ENCODE measurements at places on chromosomes 12 and 14.

DNA sequence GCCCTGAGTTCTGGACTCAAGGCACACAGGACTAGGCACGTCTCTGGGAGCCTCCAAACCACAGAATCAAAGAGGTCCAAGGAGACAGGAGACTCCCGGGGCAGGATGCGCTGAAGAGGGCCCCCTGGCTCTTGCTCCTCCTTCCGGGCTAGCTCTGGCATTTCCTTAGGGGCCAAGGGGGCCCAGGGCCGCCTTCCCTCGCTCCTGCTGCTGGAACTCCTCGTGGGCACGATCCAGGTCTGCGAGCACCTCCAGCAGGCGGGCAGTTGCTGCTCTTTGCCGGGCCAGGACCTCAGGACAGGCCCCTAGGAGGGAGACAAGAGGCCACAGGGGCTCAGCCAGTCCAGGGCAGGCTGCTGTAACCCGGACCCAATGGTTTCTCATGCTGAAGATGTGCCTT is 35.8 kb downstream of the RASAL1 start:
- DNase-seq = peak; percentile 21

DNA sequence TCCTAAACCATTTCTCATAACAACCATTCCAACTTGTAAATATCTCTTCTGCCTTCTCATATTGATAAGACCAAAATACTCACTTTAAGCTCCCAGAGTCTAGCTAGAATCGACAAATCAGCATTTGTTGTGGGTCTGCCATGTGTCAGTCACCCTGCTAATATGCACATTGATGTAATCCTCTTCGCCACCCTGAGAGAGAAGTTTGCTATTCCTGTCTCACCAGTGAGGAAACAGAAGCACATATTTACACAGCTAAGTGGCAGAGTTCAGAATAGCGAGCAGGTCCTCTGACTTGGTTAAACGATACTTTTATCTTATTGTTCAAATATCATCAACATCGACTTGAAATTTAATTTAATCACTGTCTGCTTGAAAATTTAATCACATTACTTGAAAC is 142.1 kb downstream of the ANO4 start:
- no peak for DNase-seq

DNA sequence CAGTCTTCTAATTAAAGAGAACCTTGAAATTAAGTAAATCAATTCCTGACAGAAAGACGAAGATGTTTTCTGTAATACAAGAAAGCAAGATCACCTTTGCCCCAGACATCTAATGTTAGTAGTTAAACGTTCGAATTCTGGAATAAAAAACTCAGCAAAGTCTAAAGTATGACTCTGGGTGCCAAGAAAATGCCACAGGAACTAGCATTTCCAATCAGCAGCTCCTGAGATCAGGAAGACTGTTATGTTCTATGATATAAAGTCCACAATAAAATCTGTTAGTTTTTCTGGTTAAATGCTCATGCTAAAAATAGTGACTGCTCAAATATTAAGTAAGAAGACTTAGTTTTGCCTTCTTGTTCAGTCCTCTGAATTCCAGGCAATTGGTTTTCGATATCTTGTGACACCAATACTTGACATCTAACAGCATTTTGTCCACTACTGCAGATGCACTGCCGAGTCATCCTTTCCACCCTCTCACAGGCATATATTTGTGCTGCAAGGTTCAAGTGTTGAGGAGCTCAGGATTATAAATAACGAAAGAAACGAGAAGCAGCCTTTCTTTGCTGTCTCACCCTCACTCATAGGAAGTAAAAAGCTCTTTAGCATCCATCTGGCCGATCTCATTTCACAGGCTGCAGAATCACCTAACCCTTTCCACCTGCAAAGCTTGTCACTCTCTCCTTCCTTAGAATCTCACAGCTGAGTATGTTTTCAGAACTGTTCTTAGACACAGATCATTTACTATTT is 32.0 kb downstream of the SSH1 start:
- no peak for DNase-seq

DNA sequence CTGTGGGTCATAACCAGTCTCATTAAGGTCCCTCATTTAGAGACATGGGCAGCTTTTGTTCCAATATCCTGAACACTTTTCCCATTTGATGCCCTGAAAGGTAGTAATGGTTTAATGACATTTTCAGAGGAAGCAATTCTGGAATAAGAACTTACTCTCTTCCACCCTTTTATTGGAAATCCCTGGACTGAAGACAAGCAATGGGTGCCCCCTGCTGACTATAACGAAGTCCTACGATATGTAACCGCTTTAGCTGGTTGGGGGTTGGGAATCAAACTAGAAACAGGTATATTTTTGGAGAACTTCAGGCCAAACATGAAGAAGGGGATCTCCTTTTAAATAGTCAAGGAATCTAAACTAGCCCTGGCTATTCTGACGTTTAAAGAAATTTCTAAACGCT is 20.5 kb downstream of the SARNP start:
- DNase-seq = no peak

DNA sequence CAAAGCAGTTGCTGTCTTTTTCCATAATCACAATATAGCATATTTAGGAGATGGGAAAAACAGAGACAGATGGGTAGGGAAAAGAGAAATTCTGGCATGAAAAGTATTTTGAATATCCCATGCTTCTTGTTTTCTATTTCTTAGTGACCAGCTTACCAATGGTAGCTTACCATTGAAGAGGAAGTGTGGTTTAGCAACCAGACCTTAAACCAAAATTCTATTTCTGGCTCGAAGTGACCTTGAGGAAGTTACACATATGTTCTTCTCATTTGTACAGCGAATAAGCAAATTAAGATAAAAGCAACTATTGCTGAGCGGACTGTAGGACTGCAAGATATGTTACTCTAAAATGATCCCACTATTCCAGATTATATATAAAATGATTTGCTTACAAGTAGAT is 82.9 kb downstream of the FGD4 start:
- no peak for DNase-seq

DNA sequence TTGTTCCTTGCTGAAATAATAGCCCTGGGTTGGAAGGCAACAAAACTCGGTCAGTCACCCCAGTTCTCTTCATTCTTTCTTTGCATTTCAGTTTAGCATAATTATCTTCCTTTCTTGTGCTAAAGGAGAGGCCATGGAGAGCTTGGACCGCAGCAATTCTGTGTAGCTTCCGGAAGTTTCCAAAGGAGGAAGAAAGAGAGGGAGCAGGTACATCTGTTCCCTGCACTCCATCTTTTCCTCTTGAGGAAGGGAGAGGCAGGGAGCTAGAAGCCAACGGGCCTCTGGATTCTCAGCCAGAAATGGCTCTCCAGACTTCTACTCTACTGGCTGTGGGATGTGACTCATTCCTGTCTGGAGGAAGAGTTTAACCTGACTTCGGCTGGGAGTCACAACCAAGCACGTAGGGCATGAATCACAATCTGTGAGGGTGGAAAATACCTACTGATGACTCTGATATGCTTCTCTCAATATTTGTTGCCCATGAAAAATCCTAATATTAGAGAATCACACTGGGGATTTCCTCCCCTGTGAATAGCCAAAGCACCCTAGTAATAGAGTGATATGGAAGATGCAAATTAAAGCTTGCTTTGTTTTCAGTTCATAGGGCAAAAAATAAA is 17.0 kb downstream of the ANO6 start:
- DNase-seq = no peak

GRCh38 chr14:49173765-49174373 is 412.3 kb downstream of the RPS29 start:
- DNase-seq = no peak

DNA sequence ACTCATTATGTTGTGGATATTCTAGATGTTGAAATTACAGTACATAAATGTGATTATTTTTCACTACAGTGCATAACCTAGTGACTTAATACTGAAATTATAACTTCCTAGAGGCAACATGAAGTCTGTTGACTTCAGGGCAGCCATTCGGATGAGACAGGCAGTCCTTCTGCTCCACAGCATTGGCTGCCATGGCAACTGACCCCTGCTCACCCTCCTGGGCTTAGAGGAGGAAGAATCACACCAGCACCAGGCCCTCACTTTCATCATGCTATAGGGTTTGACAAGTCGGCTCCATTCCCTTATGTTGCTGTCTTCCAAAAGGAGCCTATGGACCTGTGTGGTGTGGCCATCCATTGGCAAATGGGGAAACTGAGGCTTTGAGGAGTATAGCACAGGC is 233.5 kb upstream of the TMEM132C start:
- no peak for DNase-seq

- DNase-seq = no peak
These were observed 189.5 kb upstream of the NTF3 start for GRCh38 chr12:5242440-5242839.

DNA sequence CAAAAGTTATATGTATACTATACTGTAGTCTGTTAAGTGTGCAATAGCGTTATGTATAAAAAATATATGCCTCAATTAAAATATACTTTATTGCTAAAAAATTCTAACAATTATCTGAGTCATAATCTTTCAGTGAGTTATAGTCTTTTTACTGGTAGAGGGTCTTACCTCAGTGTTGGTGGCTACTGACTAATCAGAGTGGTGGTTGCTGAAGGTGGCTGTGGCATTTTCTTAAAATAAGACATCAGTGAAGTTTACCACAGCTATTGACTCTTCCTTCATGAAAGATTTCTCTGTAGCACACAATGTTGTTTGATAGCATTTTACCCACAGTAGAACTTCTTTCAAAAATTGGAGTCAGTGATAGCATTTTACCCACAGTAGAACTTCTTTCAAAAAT is 23.4 kb downstream of the POLR3B start:
- no peak for DNase-seq

- no peak for DNase-seq
These were observed 13.4 kb upstream of the NIN start for GRCh38 chr14:50844391-50844790.

GRCh38 chr12:49200919-49201594 is 12.2 kb upstream of the TUBA1A start:
- DNase-seq = no peak

GRCh38 chr12:92943482-92944250 is 14.6 kb upstream of the EEA1 start:
- DNase-seq = no peak

- DNase-seq = no peak
These were observed 138.5 kb downstream of the CCER1 start for GRCh38 chr12:90816353-90817089.

DNA sequence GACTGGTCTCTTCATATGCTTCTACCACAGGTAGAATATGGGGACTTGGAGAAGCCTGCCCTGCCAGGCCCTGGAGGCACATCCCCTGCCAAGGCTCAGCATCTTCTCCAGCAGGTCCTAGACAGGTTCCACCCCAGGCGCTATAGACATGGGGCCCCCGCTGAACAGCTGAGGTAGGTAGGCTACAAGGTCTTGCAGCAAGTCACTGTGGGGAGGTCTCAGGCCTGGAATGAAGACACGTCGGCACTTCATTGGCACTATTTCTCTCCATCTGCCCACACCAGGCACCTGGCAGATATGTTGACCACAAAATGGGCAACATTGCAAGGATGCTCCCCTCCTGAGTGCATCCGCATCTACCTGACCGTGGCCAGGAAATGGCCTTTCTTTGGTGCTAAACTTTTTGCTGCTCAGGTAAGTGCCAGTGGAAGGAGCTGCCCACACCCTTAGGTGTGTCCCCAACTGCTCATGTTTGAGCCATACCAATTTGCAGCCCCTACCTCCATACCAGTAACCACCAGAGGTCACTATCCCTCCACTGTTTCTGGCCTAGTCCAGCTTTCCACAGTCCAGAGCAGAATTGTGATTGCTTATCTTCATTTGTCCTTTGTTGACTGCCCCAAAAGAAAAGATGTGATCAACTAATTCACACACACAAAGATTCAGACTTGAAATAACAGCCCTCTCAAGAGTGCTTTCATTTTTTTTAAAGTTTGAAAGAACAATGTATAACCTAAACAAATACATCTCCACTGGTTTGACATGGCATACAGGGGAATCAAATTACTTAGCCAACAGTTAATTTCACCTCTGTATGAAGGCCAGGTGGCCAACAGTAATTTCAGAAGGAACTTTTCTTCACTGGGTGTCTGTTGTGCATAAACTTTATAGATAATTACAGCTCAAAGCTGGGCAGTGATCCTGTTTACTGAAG is 16.1 kb downstream of the PIGH start:
- DNase-seq = no peak

- no peak for DNase-seq
These were observed 11.4 kb downstream of the CAND1 start for GRCh38 chr12:67280572-67280971.

- DNase-seq = no peak
These were observed 601.5 kb downstream of the KCNH5 start for GRCh38 chr14:62443796-62444195.

- no peak for DNase-seq
These were observed 509.6 kb downstream of the VRK1 start for GRCh38 chr14:97306760-97307246.

- DNase-seq = no peak
These were observed 3.2 kb downstream of the DACT1 start for GRCh38 chr14:58640959-58641358.

DNA sequence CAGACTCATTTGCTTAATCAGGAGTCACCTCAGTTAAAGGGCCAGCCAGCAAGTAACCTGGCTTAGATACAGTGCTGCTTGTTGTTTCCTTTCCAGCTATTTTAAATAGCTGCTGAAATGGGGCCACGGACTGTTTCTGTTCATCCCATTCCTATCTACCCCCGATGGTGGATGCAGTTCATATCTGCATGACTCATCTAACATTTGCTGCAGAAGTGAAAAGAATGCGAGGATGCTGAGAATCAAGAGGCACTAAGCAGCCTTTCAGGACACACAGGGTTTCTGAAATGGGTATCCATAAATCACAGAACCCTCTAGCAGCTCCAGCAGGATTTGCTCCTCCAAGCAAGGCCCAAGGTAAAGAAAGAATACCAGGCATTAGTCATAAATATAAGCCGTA is 60.2 kb upstream of the RTRAF start:
- DNase-seq = no peak

DNA sequence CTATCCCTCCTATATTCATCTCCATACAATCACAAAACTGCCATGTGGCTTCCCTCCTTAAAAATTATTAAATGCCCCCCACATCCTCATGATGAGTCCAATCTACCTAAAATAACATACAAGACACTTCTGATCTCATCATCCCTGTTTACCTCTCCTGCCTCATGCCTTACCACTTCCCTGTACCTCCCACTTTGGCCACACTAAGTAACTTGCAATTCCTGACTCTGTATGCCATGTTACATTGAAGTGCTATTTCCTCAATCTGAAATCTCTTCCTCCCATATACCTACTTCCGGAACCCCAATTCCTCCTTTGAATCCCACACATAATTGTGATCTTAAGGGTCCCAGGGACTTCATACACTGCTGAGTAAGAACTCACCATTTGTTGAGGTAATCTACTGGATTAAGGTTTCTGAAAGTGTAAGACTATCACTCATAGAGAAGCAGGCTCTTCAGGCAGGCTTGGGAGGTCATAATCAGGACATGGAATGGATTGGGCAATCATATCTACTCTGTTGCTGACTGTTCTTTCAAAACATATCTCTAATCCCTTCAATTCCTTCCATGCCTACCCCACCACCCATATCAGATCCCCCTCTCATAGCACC is 117.6 kb upstream of the PLEKHG7 start:
- no peak for DNase-seq

GRCh38 chr14:85333313-85333712 is 196.6 kb upstream of the FLRT2 start:
- DNase-seq = no peak

- DNase-seq = no peak
These were observed 175.2 kb downstream of the ESRRB start for GRCh38 chr14:76551116-76551515.
